ENCODE measurements at places on chromosomes 12 and 14.
A peak's percentile ranks its signal among the peaks of the same experiment; 100 is the strongest.

DNA sequence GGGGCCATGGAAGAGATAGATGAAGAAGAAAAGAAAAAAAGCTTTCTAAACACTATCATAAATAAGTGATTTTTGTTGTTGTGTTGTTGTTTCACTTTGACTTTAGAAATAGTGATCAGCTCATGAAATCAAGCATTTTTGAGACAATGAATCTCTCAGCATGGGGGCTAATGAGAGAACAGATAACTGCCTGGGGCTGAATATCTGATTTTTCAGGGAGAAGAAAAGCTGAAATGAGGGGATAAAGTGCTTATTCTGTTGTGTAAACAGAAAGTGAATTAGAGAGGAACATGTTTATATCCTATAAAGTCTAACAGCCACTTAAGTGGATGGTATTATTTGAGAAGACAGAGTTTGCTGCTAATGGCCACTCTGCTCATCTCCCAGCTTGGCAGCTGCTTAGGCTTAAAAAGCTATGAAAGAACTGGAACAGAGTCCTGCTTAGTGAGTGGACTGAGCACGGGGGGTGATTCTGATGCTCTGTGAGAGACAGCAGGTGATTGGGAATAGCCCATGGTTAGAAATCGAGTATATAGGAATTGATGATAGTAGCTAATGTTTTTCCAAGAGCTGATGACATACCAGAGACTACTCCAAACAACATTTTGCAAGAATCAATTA is 646.1 kb upstream of the TMEM132C start:
- DNase-seq = no peak

DNA sequence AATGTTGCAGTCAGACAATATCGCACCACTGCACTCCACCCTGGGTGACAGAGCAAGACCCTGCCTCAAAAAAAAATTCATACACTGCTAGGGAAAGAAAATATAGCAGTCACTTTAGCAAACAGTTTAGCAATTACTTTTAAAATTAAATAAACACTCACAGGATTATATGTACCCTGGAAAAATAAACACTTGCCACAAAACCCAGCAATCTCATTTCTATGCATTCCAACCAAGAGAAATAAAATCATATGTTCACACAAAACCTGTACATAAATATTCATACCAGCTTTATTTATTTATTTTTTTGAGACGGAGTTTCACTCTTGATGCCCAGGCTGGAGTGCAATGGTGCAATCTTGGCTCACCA is 20.2 kb downstream of the ATXN2 start:
- no peak for DNase-seq

DNA sequence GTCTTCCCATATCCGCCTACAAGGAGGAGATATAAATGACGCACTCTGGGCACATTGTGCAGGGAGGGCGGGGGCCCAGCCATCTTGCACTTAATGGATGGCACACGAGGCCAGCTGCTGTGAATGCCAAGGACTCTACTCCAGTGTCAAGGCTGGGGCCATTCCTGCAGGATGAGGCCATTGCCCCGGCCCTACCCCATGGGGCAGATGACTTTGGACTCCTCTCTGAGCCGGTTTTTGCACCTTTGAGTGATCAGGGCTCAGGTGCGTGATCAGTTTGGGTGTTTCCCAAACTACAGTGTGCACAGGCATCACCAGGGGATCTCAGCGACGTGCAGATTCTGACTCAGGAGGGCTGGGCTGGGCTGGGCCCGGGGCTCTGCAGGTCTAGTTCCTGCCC is 16.1 kb downstream of the MMAB start:
- no peak for DNase-seq

GRCh38 chr12:42679466-42679865 is 89.9 kb upstream of the PRICKLE1 start:
- DNase-seq = no peak

- no peak for DNase-seq
These were observed 33.3 kb downstream of the FAM186A start for GRCh38 chr12:50363141-50363540.

- DNase-seq = no peak
These were observed 3.2 kb downstream of the PPP1CC start for GRCh38 chr12:110739488-110739887.

GRCh38 chr12:124737040-124737419 is 126.6 kb downstream of the SCARB1 start:
- DNase-seq = no peak

DNA sequence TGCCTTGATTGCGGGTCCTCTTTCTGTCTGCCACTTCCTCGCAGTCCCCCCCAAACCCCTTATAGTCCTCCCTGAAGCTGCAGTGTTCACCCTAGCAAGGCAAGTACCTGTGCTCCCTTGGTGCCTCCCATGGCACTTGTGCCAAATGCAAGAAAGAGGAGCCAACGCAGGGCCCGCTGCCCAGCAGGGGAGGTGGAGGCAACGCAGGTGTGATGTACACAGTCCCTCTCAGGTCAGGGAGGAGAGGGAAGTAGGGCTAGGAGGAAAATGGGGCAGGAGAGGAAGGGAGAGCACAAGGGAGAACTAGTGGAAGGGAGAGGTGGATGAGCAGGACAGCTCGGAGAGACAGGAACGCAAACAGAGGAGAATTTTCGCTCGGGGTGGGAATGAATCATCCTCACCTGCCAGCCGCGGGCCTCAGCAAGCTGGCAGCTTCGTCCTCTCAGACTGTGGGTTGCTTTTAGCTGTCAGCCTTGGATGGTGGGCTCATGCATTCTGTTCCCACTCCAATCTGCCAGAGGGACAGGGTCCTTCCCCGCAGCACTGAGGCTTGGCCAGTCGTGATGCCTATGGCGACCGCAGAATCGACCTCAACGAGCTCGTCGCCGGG is 357.0 kb downstream of the CACNA1C start:
- no peak for DNase-seq

DNA sequence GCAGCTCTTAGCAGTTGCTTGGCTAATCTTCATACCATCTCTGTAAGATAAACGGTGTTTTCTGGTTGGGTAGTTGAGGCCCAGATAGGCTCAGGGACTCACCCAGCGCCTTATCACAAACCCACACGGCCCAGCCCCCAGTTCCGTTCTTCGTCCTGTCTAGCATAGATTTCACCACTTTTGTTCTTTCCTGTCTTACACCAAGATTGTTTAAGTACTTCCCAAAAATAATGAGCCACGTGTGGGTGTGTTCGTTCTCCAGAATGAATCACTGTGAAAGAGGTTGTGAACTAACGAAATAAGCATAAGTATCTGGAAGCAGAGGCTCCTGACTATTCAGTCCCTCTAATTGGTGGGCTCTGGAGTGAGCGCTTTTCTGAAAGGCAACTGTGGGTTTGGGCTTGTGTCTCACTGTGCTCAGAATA is 21.4 kb downstream of the ACVR1B start:
- peak; percentile 52 for DNase-seq

DNA sequence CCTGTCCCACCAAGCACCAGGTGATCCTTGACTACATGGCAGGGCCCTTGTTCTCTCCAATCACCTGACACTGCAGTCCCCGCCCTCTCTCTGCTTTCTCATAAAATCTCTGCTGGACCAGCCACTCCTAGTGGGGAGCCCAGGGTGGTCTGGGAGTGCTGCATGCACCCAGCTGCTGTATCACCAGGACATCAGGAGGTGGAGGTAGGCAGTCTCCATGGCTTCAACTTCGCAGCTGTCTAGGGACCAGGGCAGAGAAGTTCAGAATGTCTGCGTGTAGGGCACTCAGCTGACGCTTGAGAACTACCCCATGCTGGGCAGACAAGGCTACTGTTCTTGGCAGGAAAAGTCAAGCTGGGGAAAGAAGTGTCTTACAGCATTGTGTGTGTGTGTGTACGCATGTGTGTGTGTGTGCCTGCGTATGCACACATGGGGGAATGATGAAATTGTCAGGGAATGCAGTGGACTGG is 2.6 kb downstream of the WSCD2 start:
- no peak for DNase-seq

DNA sequence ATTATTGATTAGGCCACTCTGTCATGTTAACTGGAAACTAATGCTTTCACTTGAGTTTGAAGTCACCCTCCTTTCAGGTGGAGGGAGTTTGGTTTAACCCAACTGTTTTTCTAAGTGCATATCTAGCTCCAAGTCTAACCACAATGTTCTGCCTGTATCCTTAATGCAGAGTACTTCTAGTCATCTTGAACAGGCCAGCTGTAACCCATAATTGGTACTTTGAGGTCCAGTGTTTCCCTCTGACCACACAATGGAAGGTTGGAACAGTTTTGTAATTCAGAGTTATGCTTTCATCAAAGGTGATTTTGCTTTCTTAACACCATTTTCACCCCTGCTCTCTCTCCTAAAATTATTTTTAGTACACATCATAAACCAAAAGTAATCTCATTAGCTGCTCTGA is 237.2 kb upstream of the DCN start:
- no peak for DNase-seq

- no peak for DNase-seq
These were observed 123.4 kb downstream of the SLC5A8 start for GRCh38 chr12:101086490-101087135.

- DNase-seq = no peak
These were observed 88.6 kb downstream of the EPS8 start for GRCh38 chr12:15700595-15700994.

DNA sequence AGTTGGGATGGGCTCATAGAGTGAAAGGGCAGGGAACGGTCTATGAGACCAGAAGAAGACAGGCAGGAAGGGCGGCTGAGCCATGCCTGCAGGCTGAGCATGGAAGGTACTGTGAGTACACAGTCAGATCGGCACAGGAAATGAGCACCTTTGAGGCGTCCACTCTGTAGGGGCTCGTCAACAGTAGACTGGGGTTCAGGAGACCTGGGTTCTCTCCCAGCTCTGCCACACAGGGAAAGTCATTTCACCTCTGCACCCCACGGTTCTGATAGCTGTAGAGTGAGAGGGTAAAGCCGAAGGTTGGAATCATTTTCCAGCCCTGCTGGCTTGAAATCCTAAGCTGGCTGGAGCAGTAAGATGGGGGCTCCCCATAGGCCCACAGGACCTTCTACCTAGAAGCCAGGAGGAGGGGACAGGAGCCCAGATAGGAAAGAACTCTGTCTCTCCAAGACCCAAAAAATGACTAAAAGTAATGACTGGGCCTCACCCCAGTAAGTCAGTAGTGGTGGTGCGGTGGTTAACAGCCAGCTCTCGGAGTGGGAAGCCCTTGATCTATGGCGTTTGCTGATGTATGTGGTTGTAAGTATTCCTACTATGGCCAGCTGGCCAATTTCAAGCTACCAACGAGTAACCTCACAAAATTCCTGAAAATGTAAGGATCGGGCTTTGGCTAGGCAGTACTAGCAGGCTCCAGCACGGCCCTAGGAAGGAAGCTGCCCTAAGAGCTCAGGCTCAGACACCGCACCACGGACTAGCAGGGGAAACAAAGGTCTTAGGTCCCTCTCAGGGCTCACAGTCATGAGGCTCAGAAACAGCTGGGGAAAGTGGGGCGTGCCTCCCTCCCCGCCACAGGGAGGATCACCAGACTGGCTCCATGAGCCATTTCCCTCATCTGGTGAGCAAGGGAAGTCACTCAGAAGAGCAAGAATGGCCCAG is 10.3 kb upstream of the CD27 start:
- DNase-seq = no peak

DNA sequence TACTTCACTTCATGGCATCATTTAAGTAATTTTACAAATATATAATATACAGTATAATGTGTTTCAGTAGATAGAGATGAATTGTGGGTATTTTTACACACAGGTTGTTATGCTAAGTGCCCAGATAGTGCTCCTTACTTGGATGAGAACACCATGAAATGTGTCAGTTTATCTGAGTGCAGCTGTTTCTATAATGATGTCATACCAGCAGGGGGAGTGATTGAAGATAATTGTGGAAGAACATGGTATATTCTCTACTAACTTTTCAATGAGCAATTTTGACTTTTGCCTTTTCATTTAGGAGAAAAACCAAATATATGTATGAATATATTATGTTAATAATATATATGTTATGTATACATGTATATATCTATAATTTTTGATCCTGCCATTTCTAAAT is 221.6 kb downstream of the LRRK2 start:
- no peak for DNase-seq

All from effector memory CD4-positive, alpha-beta T cell (primary cell).